Sciatic nerve (tissue), 2 donors: ENCODE measurements at places on chromosomes 6 and 20. TPM values are rescaled to one million over a fixed set of nuclear protein-coding genes. Genes with fewer than 3 reads are reported as not detected.
A peak's percentile ranks its signal among the peaks of the same experiment; 100 is the strongest.

GRCh38 chr20:38730167-38730988 is 6.1 kb downstream of the SLC32A1 start:
- DNase-seq: no peak

The CFB gene
- 72.6 TPM for total RNA-seq

- DNase-seq: no peak
Observed at GRCh38 chr20:6966721-6967120, 199.2 kb downstream of the BMP2 start.

DNA sequence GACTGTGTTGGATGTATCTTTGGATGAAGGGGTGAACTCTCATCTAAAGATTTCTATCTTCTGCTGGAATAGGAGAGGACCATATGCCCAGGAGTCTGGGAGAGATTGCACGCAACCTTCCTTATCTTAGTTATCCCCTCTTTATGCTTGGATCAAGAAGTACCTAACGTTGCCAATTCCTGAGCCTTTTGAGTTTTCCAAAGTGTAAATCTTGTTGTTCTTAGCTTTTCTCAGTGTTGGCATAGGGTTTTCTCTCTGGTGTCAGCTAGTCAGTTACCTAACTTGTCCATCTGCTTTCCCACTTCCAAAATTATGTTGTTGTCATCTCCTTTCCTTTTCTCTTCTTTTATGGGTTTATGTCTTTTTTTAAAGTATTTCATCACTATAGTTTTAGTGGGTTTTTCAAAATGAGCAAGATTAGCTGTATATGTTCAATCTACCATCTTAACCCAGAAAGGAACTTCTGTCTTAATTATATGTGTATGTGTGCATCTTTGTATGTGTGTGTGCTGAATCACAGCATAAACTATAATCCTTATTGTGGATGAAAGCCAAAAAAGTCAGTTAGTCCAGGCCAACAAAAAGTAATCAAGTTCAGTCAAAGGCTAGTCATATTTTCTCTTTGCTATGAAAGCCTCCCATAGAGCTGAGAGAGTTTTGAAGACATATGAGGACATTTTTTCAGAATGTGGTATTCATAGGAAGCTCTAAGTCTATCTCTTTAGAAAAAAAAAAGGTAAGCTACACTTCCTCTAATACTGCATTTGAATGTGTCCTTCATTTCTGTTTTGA is 72.1 kb downstream of the KHDC1L start:
- no peak for DNase-seq

GRCh38 chr20:46709459-46710152 is at the start of gene SLC2A10:
SLC2A10 (plus strand) TSS chr20:46709649; CDS start chr20:46709737, 88 bp downstream.
- DNase-seq: peak; percentile 85

DNA sequence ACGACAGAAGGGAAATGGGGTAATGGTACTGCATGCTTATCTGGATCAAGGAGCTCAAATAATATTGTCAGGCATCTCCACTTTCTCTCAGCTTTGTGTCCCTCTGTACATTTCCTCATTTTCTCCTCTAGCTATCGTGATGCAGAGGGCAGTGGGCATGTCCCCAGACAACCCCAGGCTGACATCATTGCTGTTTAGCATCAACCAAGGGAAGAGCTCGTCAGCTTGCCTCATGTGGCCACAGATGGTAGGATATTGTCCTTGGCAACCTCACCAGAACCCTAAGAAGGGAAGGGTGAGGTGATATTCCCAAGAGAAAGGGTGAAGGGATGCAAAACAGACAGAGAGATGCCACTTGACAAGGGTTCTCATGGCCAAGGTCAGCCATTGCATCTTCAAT is 58.3 kb downstream of the MAFB start:
- no peak for DNase-seq

DNA sequence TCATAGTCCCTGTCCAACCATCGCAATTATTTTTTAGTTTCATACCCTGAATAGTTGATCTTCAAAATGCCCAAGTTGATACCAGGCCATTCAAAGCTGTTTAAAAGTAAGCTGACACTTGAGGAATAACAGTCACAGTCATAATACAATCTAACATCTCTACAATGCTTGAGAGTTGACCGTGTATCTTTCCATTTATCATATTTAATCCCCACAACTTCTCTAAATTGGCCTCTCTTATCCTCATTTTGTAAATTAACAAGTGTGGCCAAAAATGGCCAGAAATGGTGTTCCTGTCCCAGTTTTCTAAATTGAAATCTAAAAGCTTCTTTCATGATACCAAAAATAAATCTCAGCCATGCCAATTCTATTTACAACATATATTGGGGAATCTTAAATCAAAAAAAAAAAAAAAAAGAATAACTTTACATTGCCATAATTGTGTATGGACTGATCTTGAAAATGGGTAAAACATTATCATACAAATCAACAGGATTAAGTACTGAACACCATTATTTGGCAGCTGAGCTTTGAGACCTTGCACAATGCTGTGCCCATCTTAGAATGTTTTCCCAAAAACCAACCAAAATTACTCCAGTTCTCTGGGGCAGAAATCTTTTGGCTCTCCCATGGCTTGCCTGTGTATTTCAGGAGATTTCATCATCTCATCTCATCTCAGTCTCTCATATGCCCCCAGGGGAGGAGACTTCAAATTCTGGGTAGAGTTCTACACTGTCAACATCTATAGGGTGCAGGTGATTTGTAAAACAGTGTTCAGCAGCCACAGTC is 448.7 kb upstream of the JARID2 start:
- DNase-seq: no peak

The SLC22A16 gene
- total RNA-seq: 0.22 TPM

DNA sequence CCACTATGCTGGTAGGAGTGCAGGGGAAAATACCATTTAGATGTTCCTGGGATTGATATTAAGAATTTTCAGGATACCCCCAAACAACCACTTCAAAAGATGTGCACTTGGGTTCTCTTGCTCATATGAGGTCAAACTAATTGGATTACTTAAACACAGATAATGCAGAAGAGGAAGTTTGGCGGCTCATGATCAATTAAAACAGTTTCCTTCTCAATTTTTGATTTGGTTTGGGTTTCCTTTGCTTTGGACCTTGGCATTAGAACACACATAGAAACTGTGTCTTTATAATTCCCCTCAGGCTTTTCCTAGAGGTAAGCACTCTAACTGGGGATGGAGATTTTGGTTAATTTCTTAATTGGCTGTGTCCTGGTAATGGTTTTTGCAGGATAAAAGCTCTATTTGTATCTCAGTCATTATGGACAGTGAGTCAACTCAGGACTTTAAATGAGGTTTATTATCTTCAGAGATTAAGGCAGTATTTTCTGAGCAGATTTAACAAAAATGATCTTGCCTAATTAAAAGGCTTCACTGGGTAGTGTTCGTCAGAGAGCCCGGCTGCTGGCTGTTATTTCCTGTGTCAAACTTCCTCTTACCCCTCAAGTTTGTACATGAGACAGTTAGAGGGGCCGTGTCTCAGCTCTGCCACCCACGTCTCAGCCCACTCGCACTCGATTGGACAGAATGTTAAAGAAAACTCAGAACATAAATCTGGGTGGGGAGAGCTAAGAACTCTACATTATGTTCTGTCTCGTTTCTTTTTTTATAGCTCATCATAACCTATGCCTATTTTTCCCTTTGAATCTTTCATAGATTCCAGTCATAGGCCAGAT is 50.3 kb upstream of the PREP start:
- DNase-seq: peak; percentile 61

DNA sequence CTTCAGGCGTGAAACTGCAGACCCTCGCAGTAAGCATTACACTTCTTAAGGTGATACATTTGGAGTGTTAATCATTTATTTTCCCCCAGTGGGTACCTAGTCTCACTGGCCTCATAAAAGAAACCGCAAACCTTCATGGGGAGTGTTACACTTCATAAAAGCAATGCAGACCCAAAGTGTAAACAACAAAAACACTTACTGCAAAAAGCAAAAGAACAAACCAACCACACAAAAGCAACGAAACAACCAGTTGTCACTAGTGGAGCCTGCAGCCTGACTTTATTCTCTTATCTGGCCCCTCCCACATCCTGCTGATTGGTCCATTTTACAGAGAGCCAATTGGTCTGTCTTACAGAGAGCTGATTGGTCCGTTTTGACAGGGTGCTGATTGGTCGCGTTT is 23.8 kb downstream of the LY86 start:
- no peak for DNase-seq

The DDX27 gene
- total RNA-seq: 31.2 TPM

- DNase-seq: no peak
Observed at GRCh38 chr6:12333128-12333527, 43.0 kb downstream of the EDN1 start.

The FAM209B gene
- total RNA-seq: not detected

DNA sequence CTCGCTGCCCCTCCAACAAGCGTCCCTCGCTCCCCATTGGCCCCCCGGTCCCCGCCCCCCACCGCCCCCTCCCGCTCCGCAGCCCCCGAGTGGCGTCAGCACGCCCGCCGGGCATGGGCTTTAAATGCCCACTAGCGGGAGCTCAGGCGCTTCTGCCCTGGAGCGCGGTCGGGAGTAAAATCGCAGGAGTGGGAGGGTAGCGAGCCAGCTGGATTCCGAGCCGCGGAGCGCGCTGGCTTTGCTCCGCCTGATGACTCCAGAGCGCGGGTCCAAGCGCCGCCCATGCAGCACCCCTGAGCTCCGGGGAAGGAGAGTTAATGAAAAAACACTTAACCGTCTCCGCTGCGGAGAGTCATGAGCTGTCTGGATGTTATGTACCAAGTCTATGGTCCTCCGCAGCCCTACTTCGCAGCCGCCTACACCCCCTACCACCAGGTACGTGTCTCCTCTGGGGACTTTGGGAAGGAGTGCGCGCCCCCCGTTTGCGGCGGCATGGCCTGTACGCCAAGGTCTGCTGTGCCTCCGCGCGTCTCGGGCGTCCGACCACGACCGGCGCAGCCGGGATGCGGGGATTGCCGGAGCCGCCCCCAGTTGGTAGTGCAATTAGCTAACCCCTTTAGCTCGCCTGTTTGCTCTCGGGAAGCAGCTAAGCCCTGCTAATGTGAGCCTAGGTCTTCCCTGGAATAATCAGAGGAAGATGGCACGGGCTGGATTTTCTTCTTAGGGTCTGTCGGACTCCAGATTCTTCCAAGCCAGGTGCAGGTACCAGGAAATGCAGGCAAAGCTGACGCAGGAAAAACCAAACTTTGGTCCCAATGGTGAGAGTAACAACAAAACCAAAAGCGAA is at the start of gene VGLL2:
Gene VGLL2 (plus strand): TSS at position 149 of the 847 bp plus-strand sequence. CDS start 206 bp downstream, at position 355.
- no peak for DNase-seq

DNA sequence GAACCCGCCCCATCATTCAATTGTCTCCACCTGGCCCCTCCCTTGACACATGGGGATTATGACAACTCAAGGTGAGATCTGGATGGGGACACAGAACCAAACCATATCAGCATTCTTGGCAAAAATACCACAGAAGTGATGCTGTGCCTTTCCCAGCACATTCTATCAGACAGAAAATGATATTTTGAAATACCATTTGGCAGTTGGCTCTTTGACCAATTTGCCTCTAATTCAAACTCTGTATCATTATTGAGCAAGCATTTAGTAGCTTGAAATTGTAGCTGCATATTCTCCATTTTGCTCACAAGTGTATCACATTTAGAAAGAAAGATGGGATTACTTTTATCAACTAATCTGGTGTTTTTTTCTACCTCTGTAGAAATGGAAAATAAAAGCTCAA is 64.0 kb downstream of the PLCB1 start:
- no peak for DNase-seq
